Small intestine (tissue), 16 donors: ENCODE measurements at places on chromosomes 2 and 18.

DNA sequence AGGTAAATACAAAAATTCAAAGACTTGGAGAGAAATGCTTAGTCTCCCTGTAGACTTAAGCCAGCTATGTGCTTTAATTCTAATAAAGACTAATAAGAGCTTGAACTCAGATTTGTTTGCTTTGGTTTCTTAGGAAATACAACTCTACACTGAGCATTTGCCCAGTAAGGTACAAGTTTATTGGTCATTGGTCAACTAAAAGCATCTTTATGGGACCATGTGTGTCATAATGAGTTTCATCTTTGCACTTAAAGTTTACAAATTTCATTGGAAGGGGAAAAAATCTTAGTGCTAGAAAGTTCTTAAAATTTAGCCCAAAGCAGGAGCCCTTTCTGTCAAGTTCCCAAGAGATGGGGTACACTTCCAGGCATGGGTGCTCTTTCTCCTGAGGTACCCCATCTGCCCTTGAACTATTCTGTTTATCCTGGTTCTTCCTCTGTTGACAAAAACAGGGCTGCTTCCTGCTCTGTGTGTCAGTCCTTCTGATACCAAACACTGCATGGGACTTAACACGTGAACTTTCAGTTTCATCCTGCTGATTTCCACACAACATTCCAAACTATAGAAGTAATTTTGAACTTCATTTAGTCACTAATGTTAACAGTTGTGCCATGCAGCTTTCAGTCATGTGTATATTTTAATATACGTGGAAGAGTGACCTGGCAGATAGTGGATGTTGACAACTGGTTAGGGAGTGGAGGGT is 200.2 kb downstream of the TPGS2 start:
- DNase-seq: no peak

DNA sequence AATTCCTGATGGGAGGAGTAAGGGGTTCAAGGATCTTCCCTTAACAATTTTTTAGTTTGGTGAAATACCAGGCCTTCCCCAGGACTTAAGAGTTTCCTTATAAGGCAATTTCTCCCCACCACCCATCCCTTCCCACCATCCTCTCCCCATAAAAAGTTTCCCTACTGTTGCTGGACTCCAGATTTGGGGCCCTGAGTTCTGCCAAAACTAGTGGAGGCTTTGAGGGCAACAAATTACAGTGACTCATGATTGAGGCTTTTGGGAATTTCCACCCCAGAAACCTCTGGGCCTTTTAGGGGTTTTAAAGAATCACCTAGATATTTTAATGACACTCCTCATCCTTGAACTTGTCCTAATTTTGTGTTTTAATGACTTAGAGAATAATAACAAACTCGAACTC is 14.3 kb upstream of the EN1 start:
- DNase-seq: no peak

DNA sequence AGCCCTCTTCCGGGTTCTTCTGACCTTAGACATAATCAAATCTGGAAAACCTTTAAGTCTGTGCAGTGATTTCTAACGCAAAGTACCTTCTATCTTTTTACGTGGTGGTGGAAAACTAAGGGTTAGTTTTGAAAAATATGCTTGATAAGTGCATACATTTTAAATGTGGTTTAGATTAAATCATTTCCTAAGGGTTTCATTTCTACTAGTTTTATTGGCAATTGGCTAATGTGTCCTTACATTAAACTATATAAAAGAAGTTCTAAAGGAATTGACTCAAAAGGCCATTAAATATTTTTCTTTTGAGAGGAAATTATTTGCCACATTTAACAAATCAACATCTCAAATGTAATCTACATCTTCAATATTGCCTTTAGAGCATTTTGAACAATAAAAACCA is 268.3 kb upstream of the THUMPD2 start:
- no peak for DNase-seq

- DNase-seq: no peak
Observed at GRCh38 chr2:38629684-38630083, 27.0 kb upstream of the HNRNPLL start.

GRCh38 chr2:232773815-232774214 is 2.5 kb downstream of the KCNJ13 start:
- DNase-seq: no peak

DNA sequence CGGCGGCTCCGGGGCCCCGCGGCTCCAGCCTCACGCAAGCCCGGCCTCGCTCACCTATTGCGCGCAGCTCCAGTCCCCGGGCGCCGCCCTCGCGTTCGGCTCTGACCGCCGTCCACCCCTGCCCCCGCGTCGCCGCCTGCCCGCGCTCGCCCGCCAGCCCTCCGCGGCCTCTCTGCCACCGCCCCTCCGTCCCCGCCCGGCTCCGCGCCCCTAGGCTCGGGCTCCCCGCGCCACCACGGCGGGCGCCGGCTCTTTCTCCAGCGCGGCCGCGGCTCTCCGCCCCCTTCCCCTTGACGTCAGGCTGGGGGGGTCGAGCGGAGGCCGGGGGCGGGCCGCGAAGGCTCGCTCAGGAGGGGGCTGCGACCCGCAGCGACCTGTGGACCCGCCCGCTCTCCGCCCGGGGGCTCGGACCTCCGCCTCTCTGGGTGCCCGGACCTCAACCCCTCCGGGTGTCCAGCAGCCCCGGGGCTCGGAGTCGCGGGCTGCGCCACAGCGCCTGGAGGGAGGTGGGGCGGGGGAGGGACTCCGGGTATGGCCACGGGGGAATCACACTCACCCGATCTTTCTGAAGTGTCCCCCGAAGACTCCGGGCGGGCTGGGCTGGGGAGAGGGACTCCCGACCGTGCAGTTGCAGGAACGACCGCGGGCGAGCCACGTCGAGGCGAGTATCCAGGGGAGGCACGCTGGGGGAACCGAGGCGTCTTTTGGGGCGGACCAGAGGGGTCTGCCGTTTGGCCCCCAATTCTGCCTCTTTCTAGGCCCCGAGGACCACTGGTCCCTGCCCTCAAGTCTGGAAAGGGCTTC is at the start of gene SEMA4C:
Gene SEMA4C, minus strand, starts transcription at position 259 of the 804 bp plus-strand sequence. CDS start 2,194 bp downstream, outside the sequence.
- peak; percentile 82 for DNase-seq

DNA sequence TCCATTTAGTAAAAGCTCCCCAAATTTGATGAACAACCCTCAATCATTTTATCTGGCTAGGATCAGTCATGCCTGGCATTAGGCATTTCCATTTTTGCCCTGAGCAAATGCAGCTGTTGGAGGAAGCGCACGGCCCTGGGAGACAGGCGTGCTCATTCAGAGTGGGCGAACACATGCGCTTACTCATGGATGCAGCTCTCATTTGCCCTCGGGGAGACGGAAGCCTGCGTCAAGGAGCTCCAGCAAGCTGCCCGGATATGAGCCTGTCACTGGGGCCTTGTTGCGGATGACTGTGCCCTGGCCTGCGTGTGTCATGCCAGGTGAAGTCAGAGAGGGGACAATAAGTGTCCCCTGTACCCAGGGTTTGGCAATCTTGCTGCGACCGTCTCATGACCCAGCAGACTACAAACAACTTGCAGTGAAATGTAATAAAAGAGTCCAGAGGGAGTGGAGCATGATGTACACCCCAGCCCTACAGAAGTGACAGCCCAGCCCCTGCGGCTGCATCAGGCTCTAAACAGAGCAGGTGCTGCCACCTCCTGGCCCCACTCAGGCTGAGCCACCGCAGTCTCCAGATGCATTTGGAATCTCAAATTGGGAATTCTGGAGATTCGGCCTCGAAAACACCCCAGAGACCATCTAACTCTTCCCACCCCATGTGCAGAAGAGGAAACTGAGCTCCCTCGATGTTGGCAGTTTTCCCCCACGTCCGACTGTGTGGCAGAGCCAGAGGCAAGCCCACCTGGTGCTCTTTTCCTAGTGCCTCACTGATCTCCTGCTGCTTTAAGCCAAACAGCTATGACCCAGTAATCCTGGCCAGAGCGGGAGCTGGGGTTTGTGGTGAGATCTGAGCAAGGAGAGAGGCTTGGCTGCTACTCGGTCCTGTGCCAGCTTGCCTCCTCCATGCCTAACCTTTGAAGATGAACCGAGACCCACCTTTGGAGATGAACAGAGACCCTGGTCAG is 105.0 kb upstream of the ALK start:
- peak; percentile 11 for DNase-seq

- DNase-seq: peak; percentile 56
Observed at GRCh38 chr2:46846536-46846935, 69.1 kb downstream of the MCFD2 start.

- no peak for DNase-seq
Observed at GRCh38 chr2:155766342-155767115, 566.0 kb downstream of the NR4A2 start.

GRCh38 chr18:35949903-35950627 is 22.4 kb upstream of the RMP24 start:
- DNase-seq: peak; percentile 64

- DNase-seq: no peak
Observed at GRCh38 chr2:160224507-160224906, 24.4 kb upstream of the ITGB6 start.

GRCh38 chr2:240556553-240557100 is 1.2 kb downstream of the ANKMY1 start:
- DNase-seq: peak; percentile 48

DNA sequence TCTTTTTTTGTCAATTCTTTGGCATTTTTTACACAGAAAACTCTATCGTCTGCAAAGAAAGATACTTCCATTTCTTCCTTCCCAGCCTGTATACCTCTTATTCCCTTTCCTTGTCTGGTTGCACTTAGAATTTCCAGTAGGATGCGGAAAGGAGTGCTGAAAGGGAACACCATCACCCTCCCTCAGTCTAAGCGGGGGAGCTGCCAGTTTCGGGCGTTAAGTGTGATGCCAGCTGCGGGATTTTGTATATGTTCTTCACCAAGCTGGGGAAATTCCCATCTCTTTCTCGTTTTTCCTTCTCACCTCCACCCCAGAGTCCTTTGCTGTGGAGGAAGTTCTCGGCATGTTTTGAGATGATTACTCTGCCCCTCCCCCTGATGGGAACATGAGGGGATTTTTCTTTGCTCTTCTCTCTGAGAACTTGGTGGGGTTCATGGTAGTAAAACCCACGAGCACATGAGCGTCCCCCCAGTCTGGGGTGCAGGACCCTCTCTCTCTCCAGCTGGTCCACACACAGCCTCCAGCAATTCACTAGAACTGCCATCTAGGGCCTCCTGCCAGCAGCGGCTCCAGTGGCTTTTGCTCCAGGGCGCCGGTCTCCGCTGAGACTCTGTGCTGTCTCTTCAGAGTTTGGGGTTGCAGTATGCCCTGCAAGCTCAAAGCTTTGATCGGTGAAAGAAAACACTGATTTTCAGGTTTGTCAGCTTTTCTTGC is 15.5 kb downstream of the AQP12A start:
- no peak for DNase-seq
